MCF 10A (cell line): ENCODE measurements at places on chromosomes 16 and 17.
A peak's percentile ranks its signal among the peaks of the same experiment; 100 is the strongest.

- H3K36me3 ChIP-seq, result peaks cover 62% of the 10 kb centered on the region
- no peak for DNase-seq
- peaks cover 14% of the 10 kb centered on the region for H3K4me1 ChIP-seq
- no peak overlapping the region for H3K27ac ChIP-seq
Measured at GRCh38 chr16:29920288-29921033, 5.6 kb downstream of the KCTD13 start.

DNA sequence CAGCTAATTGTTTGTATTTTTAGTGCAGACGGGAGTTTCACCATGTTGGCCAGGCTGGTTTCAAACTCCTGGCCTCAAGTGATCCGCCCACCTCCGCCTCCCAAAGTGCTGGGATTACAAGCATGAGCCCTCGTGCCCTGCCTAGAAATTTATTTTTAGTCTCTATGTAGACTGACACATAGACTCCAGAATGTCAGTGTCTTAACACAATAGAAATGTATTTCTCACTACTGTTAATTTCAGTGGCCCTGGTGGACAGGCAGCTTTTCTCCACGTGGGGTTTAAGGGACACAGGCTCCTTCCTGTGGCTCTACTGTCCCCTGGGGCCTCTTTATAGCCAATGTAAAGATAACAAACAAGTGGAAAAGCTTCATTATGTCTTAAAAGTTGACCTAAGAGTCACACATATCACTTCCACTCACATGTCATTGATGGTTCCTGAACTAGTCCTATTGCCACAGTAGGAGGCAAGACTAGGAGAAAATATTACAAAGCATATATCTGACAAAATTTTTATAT is 43.8 kb downstream of the COPRS start:
- no peaks in the 10 kb centered on the region for H3K27me3 ChIP-seq
- H3K4me3 ChIP-seq, result no peak overlapping the region
- no peaks in the 10 kb centered on the region for H3K4me1 ChIP-seq
- H3K36me3 ChIP-seq, result no peaks in the 10 kb centered on the region
- DNase-seq, result no peak

GRCh38 chr17:43750153-43750552 is 8.4 kb downstream of the SOST start:
- no peaks in the 10 kb centered on the region for H3K27me3 ChIP-seq
- DNase-seq, result peak; percentile 26
- H3K27ac ChIP-seq, result peak overlapping the region; percentile 39
- peaks cover 14% of the 10 kb centered on the region for H3K4me1 ChIP-seq
- H3K4me3 ChIP-seq, result no peak overlapping the region

DNA sequence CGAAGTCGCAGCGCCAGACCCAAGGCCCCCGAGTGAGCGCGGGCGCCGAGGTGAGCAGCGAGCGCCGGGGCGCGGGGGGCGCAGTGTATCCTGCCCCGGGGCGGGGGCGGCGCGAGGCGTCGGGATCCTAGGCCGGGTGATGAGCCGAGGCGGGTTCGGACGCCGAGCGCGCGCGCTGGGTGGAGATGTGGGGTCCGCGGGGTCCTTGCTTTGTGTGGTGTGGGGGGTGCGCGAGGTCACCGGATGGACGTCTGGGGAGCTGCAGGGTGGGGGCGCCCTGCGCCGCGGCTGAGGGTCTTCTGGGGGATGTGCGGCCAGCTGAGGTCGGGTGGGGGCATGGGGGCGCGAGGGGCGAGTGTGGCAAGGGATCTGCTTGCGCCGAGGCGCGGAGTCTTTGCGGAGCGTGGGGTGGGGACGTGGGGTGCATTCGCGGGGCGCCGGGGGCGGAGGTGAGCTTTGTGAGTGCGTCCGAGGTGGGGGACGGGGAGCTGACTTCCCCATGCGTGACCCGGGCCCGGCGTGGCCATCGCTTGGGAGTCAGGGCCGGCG is 560 bp downstream of the RAI1 start:
- H3K27ac ChIP-seq, result no peak overlapping the region
- H3K27me3 ChIP-seq, result no peaks in the 10 kb centered on the region
- DNase-seq, result no peak
- no peaks in the 10 kb centered on the region for H3K36me3 ChIP-seq
- H3K4me1 ChIP-seq, result peaks cover 39% of the 10 kb centered on the region

DNA sequence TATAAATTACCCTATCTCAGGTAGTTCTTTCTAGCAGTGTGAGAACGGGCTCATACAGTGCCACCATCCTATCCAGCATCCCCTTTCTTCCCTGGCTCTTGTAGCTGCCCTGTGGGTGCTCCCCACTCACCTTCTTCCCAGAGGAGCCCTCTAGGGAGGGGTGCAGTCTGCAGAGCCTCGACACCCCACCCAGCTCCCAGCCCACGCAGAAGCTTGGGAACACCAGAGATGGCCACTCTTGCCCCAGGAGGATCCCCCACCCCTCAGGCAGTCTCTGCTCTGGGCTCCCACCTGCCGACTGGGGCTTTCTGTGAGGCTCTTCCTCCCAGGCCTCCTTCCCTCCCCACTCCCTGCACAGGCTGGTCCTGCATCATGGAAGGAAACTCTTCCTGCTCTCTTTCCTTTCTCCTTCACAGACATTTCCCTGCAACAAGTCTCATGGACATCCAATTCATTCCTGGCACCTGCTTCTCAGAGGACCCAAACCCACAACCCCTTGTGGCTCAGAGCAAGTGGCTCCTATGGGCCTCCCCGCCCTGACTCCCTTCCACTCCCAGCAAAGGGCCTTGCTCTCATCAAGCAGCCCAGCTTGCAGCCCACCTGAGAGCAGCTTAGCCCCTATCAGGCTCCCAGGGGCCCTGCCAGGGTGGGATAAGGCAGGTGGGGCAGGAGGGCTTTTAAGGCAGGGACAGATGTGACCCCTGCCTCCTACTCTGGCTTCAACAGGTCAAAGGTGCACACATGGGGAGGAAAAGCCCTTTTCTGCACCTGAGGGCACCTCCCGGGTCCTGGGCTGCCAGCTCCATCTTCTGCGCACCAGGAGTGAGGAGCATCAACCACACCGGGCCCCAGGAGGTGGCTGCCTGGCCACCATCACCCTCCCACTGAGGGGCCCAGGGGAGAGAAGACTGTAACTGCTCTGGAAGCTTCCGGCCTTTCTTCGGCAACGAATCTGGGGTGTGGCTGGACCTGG is 263.8 kb upstream of the TNRC6C start:
- H3K27me3 ChIP-seq, result peaks cover 71% of the 10 kb centered on the region
- no peaks in the 10 kb centered on the region for H3K36me3 ChIP-seq
- H3K4me1 ChIP-seq, result peaks cover 13% of the 10 kb centered on the region
- H3K4me3 ChIP-seq, result no peak overlapping the region
- H3K27ac ChIP-seq, result no peak overlapping the region
- DNase-seq, result no peak

- peak overlapping the region; percentile 22 for H3K27ac ChIP-seq
- DNase-seq, result no peak
- no peak overlapping the region for H3K4me3 ChIP-seq
- H3K27me3 ChIP-seq, result no peaks in the 10 kb centered on the region
- H3K36me3 ChIP-seq, result peaks cover 74% of the 10 kb centered on the region
Measured at GRCh38 chr17:77420095-77420803, 279.5 kb downstream of the SEC14L1 start.

DNA sequence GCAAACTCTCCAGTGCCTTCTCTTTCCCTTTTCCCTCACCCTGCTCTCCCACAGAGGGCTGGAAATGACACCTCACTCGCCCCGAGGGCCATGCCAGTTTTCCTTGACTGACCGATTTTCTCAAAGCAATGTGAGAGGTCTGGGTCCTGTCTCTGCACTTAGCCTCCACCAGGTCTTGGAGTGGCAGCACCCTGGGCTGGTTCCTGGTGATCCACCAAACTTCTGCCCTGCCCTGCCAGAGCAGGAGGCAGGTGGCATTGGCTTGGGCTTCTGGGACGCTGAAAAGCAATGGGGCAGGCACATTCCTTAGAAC is 97.5 kb downstream of the RAB11FIP4 start:
- H3K4me1 ChIP-seq, result peaks cover 13% of the 10 kb centered on the region
- H3K27me3 ChIP-seq, result no peaks in the 10 kb centered on the region
- H3K36me3 ChIP-seq, result no peaks in the 10 kb centered on the region

DNA sequence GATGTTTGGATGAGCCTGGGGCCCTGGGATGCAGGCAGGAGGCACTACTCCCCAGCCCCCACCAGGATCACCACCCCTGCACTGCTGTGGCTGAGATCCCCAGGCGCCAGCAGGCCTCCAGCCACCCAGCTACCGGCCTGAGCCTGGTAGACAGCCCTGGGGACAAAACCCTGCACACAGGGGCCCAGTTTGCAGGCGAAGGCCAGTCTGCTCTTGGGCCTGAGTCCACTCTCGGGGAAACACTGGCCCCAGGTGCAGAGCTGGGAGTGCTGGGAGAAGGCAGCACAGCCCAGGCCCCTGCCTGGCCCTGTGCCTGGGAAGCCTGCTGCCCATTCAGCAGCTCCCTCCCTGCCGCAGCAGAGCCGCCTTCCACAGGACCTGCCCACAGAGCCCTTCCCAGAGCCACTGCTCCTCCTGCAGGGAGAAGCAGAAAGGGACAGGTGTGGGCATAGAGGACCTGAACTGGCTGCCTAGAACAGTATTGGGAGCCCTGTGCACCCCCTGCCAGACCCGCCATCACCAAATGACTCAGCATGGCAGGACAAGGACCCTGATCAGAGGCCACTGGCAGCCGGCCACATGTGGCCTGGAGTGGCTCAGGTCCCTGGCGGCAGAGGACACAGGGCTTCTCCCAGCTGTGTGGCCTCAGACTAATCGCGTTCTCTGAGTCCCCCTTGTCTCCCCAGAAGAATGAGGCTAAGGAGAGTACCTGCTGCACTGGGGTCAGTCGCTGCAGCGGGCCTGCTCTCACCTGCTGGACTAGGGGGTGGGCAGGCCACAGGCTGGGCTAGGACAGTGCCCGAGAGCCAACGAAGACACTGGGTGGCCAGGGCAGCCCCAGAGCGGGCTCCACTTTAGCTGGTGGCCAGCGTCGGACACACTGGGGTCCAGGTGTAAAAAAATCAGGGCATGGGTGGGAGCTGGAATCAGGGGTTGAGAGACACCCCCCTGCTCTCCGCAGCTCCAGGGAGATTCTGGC is 10.7 kb downstream of the MSRB1 start:
- H3K4me1 ChIP-seq, result no peaks in the 10 kb centered on the region
- no peak overlapping the region for H3K4me3 ChIP-seq
- H3K36me3 ChIP-seq, result peaks cover 12% of the 10 kb centered on the region
- peak; percentile 39 for DNase-seq
- peak overlapping the region; percentile 63 for H3K27ac ChIP-seq
- H3K27me3 ChIP-seq, result no peaks in the 10 kb centered on the region

- no peaks in the 10 kb centered on the region for H3K36me3 ChIP-seq
- H3K4me1 ChIP-seq, result peaks cover 8% of the 10 kb centered on the region
- peaks cover 11% of the 10 kb centered on the region for H3K27me3 ChIP-seq
- DNase-seq, result no peak
- H3K4me3 ChIP-seq, result peak overlapping the region; percentile 52
Measured at GRCh38 chr16:28292731-28293600, 641 bp downstream of the SBK1 start.

GRCh38 chr16:48182979-48183537 is 27.3 kb upstream of the ABCC12 start:
- H3K27ac ChIP-seq, result no peak overlapping the region
- DNase-seq, result no peak
- no peaks in the 10 kb centered on the region for H3K27me3 ChIP-seq
- no peaks in the 10 kb centered on the region for H3K4me1 ChIP-seq
- H3K36me3 ChIP-seq, result no peaks in the 10 kb centered on the region

DNA sequence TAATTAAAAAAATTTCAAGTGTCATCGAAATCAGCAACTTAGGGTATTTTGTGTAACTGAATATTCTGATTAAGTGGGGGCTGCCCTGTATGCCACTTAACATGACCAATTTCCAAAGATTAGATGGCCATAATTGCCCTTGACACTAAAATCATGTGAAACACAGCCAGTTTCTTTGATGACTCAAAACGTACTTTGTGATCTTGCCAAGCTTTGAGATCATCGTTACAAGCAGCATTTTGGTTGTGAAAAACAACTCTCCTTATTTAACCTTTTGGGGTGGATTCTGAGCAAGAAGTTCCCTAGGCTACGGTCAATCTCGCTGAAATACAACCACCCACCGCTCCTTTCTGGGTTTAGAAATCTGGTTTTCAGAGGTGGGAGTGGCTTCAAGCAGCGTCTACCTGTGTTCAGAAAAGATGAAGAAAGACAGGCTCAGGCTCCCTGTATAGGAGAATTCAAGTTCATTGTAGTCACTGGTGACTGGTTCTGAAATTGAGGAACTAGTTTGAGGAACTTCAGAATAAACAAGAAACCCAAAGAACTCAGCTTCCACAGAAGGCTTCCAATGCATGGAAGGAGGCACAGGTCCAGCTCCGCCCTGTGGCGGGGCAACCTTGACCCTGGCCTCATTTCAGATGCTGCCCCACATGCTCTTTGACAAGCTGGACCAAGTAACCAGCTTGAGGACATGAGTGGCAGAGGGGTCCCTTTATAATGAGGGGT is 9.4 kb downstream of the MAP3K14 start:
- no peaks in the 10 kb centered on the region for H3K27me3 ChIP-seq
- peaks cover 21% of the 10 kb centered on the region for H3K4me1 ChIP-seq
- peak overlapping the region; percentile 90 for H3K27ac ChIP-seq
- peak; percentile 88 for DNase-seq

DNA sequence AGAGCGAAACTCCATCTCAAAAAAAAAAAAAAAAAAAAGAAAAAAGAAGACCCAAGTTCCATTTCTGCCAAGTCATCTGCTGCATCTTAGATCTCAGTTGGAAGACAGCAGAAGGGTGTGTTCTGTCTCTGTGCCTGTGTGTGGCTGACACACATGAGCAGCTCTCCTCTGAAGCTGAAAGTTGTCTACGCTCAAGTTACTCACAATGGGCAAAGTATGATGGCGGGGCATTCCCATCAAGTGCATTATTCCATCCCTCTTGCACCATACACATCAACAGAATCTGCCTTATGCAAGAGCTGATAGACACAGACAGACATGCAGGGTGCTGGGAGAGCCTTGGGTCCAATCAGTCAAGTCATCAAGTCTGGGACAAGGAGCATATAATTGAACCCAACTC is 402.2 kb downstream of the XYLT1 start:
- DNase-seq, result no peak
- H3K36me3 ChIP-seq, result no peaks in the 10 kb centered on the region
- H3K27me3 ChIP-seq, result no peaks in the 10 kb centered on the region
- H3K27ac ChIP-seq, result no peak overlapping the region

- peaks cover 19% of the 10 kb centered on the region for H3K4me1 ChIP-seq
- H3K4me3 ChIP-seq, result no peak overlapping the region
- no peaks in the 10 kb centered on the region for H3K36me3 ChIP-seq
- no peak for DNase-seq
Measured at GRCh38 chr17:28468781-28469180, 4.7 kb upstream of the SLC13A2 start.

- peak; percentile 61 for DNase-seq
- H3K27ac ChIP-seq, result no peak overlapping the region
- no peaks in the 10 kb centered on the region for H3K36me3 ChIP-seq
- no peaks in the 10 kb centered on the region for H3K4me1 ChIP-seq
- H3K27me3 ChIP-seq, result no peaks in the 10 kb centered on the region
- H3K4me3 ChIP-seq, result no peak overlapping the region
Measured at GRCh38 chr16:4244254-4245076, 2.6 kb upstream of the SRL start.
